Stimulated activated CD4-positive, alpha-beta T cell treated with anti-CD3 and anti-CD28 coated beads, Interleukin-4, amount 100 ng/mL, for 4 hours (primary cell): ENCODE measurements at places on chromosomes 2 and 18.

GRCh38 chr2:104385743-104386142, 468.2 kb upstream of the POU3F3 start:
- no peak for DNase-seq

DNA sequence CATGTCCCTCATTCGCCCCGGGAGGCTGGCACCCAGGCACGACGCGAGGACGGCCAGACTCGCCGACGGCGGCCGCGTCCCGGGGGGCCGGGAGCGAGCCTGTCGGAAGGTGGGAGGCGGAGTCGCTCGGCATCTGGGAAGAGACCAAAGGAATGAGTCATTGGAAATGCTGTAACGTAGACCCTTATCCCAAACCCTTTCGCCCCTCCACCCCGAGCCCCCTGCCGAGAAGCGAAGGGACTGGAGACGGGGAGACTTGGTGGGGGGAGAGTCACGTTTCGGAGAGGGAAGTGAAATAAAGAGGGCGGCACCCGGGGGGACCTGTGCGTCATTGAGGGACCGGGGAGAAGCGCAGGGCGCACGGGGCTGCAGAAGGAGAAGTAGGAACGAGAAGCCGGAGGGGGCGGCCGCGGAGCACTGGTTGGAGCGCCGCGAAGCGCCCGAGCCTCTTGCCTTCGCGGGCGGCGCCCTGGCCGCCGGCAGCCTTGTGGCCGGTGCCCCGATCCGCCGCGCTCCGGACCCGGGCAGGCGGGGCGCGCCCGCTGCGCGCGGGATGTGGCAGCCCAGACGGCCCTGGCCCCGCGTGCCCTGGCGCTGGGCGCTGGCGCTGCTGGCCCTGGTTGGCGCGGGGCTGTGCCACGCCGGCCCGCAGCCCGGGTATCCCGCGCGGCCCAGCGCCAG, at the start of gene EMILIN2:
EMILIN2 (plus strand) TSS at position 371 of the 681 bp plus-strand sequence; CDS start at position 554, 183 bp downstream.
- peak; percentile 40 for DNase-seq

DNA sequence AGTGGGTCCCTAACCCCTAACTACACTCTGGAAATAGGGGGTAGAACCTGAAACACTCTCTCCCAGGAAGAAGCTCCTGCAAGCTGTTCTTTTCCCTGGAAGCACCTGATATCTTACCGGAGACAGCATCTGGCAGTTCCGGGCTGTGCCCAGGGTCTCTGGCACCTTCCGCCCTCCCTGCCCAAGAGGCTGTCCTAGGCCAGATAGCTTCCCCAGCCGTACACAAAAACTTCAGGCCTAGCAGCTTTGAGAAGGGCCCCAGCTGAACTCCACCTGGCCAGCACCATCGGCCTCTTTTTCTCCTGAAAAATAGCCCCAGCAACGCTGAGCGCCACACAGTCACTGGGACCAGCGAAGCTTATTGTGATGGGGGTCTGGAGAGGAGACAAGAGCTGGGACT, 9.7 kb downstream of the OSR1 start:
- no peak for DNase-seq

- no peak for DNase-seq
Measured at GRCh38 chr2:122180972-122181371, 425.5 kb downstream of the TSN start.

DNA sequence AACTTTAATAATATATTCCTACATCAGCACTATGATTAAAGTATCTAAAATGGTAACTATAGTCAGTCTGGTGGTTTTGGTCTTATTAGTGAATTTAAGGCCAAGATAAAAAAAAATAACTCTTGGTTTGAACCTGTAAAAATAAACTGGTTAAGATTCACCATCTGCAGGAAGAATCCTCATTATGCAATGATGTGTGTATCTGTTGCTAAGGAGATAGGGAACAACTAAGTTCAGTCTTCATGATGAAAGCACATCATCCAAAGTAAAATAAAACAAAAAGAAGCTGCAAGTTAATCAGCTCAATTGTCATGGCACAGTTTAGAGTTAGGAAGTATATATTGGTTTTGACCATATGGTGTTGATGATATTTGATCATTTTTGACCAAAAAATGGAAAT, 466.0 kb downstream of the NYAP2 start:
- DNase-seq = no peak

DNA sequence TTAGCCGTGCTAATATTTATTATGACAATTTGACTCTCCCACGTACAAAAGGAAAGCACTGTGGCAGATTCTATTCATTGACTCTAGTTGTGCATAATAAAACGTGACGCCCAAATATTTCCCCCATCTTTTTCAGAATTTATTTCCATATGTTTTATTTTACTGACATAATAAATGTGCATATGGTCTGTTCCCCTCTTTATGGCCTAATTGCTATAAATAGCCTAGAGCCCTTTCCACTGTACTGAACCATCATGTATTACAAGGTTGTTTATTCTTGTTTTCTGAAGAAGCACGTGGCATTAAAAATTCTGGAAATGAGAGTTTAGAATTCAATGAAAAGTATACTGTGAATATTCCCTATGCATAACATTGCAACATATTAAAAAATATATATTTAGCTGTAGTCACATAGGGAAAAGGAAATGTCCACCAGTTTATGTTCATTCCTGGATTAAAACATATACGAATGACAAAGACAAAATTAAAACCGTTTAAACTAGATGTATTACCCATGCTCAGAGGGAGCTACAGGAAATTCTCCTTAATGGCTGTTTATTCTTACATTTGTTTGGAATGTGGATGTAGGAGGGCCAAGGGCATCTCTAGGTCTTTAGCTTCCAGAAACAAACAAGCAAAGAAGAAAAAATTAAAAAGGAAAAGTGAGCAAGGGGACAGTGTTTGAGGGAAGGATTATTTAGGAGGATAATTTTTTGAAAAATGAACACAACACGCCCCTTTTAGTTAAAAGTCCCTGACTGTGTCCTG, 122.1 kb upstream of the MMADHC start:
- no peak for DNase-seq

- DNase-seq = no peak
Measured at GRCh38 chr2:239963646-239964205, 61.4 kb downstream of the NDUFA10 start.

GRCh38 chr2:211181626-211182025, 625.2 kb downstream of the CPS1 start:
- DNase-seq = no peak

- DNase-seq = no peak
Measured at GRCh38 chr2:239140346-239141020, 260.3 kb downstream of the HDAC4 start.

DNA sequence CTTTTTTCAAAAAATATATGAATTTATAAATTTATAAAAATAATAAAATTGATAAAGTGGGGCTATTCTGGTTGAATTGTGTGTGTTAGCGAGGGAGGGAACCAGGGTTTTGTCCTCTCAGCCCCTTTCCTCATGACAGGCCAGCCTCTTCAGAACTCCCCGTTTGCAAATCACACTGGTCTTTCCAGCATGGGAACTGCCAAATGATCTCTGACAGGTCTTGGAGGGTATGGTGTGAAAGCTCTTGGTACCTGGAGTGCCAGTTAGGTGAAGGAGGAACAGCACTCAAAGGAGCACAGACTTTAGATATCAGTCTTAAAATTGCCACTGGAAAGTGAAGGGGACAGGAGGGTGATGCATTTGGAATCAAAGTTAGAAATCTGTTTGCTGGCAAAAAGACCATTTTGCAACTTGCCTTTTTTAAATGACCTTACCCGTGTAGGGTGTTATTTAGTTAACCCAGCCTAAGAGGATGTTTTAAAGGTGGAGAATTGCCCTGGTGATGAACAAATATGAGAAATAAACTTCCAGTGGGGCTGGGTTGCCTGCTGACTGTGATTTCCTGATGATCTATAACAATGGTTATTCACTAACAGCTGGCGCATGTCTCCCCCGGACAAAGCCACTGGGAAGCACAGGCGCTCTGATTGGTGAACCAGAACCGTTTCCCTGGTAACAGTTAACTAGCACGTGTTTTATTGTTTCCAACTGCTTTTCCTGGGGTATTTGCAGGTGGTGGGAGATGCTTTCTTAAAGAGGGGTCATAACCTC, 85.3 kb upstream of the EFEMP1 start:
- DNase-seq = no peak

GRCh38 chr2:189015359-189015758, 41.2 kb downstream of the COL3A1 start:
- no peak for DNase-seq

GRCh38 chr18:57533006-57533867, 53.3 kb downstream of the FECH start:
- DNase-seq = no peak

- DNase-seq = no peak
Measured at GRCh38 chr18:6504605-6505497, 90.1 kb upstream of the L3MBTL4 start.

GRCh38 chr18:36643061-36643460, 185.7 kb downstream of the TPGS2 start:
- no peak for DNase-seq

- no peak for DNase-seq
Measured at GRCh38 chr2:58866040-58866439, 624.9 kb upstream of the FANCL start.

DNA sequence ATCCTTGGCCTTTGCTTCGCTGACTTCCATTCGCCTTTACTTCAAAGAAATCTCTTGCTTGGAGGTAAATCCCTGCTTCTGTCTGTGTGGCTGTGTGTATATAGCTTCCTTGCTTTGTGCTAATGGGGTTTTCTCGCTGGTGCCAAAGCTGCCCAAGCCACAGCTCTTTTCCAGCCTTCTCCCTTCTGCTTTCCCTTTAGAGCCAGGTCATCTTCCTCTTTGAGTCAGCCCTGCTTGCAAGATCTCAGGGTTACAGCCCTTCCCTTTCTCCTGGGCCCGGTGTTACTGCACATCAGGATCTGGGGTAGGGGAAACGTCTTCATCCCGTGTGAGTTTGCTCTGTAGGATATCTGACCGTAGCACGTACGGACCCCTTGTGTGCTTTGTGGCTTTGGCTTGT, 19.1 kb downstream of the EIF4E2 start:
- no peak for DNase-seq

- no peak for DNase-seq
Measured at GRCh38 chr2:61993422-61994024, 88.0 kb downstream of the COMMD1 start.

- DNase-seq = no peak
Measured at GRCh38 chr18:63879709-63880108, 7.8 kb upstream of the SERPINB2 start.

DNA sequence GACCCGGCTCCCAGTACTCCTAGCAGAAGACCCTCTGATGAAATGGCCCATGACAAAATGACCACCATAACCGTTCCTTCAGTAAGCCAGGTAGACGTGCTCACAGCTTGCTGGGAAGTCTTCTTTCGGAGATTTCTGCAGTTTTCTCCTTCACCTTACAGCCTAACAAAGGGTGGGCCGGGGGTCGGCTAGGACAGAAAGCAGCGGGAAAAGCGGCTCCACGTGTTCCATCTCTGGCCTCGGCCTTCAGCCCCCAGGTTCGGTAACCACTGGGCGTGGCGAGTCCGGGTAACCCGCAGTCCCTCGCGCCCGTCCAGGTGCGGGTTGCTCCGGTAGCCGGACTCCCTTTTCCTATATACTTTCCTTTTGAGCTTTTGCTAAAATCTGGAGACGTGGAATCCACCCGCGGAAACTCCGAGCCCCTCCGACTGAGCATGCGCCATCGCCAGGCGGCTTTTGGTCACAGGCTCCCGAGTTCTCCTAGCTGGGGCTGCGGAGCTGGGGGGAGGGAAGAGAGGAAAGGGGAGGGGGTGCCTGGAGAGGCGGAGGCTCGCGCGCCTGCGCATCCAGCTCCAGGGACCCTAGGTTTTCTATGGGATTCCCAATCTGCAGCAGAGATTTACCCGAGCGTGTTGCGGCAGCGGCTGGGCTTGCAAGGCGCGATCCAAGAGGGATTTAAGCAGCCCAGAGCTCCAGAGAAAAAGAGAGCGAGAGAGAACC, at the start of gene VSNL1:
VSNL1 (plus strand) TSS at position 604 of the 720 bp plus-strand sequence. CDS start 51,379 bp downstream, outside the sequence.
- DNase-seq = no peak

DNA sequence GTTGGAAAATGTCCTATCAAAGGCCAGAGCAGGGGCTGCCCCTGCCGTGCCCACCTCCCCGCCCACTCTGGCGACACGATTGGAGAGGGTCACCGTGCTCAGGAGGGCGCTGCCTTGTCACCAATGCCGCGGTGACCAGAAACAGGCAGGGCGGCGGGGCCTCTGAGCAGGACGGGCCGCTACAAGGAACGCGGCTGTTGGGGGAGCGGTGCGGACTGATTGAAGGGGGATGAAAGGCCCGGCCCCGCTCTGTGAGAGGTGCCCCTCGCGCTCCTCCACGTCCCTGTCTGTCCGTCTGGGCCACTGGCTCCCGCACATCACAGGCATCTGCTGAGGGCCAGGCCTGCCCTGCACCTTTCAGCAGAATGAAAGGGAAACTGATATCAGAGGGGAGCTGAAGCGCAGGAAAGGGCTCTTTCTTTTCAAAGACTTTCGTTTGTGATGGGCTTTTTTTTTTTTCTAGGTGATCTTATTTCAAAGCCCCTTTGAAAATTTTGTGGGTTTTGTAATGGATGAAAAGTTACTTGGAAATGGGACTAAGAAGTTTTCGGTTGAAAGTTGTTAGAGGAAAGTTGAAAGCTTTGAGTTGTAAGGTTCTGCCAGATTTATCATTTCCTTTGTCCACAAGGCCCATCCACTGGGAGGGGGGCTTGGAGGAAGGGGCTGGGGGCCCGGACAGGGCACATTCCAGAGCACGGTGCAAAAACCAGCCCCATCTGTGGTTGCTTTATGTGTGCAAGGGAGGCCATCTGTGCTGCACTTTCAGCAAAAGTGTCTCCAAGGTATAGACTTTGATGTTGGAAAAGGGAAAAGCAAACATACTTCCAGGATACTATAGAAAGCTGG, 244.2 kb downstream of the KLHL29 start:
- no peak for DNase-seq

GRCh38 chr2:20099780-20100179, 48.4 kb upstream of the LAPTM4A start:
- DNase-seq = no peak

DNA sequence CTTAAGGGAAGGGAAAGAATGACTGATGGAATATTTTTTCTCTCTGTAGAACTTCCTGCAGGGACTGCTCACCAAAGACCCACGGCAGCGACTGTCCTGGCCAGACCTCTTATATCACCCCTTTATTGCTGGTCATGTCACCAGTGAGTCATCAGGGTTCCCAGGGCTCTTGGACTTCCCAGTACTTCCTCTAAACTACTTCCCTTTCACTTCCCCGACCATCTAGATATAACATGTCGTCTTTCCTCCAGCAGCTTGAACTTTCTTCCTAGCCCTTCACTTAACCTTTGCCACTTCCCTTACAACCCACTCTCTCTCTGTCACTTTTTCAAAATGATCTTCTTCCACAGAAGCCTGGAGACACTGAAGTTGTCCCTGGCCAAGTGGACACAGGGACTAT, 7.2 kb downstream of the STK36 start:
- no peak for DNase-seq
